ENCODE measurements at places on chromosomes 13 and 19. TPM values are rescaled to one million over a fixed set of nuclear protein-coding genes. Genes with fewer than 3 reads are reported as not detected.
A peak's percentile ranks its signal among the peaks of the same experiment; 100 is the strongest.

DNA sequence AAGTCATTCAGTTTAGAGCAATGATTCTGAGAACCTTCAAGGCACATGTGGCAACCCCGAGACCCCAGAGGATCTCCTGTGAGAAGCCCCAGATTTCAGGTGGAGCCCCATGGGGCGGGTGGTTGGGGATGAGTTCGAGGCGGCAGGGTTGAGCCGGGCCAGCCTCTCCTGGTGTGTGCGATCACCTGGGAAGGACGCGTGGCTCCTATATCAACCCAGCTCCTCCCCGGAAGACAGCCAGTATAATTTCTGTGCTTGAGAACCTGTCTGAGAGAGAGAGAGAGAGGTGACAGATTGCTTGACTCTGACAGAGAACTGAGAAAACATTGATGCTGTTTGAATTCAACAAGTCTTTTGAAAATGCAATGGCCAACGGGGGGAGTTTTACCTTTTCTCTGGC, 89.0 kb downstream of the TEX29 start:
- H3K4me3 ChIP-seq: no peak overlapping the region
- H3K36me3 ChIP-seq: no peaks in the 10 kb centered on the region
- H3K27ac ChIP-seq: no peak overlapping the region
- no peaks in the 10 kb centered on the region for H3K4me1 ChIP-seq
- DNase-seq: no peak

GRCh38 chr13:75049735-75050335, 432.1 kb downstream of the TBC1D4 start:
- H3K4me3 ChIP-seq: no peak overlapping the region
- no peaks in the 10 kb centered on the region for H3K36me3 ChIP-seq
- H3K4me1 ChIP-seq: no peaks in the 10 kb centered on the region
- H3K27me3 ChIP-seq: no peaks in the 10 kb centered on the region
- no peak overlapping the region for H3K27ac ChIP-seq
- DNase-seq: no peak

GRCh38 chr19:11264452-11265176, 2.3 kb upstream of the DOCK6 start:
- H3K4me1 ChIP-seq: peaks cover 45% of the 10 kb centered on the region
- no peaks in the 10 kb centered on the region for H3K36me3 ChIP-seq
- no peaks in the 10 kb centered on the region for H3K27me3 ChIP-seq
- DNase-seq: peak; percentile 89

DNA sequence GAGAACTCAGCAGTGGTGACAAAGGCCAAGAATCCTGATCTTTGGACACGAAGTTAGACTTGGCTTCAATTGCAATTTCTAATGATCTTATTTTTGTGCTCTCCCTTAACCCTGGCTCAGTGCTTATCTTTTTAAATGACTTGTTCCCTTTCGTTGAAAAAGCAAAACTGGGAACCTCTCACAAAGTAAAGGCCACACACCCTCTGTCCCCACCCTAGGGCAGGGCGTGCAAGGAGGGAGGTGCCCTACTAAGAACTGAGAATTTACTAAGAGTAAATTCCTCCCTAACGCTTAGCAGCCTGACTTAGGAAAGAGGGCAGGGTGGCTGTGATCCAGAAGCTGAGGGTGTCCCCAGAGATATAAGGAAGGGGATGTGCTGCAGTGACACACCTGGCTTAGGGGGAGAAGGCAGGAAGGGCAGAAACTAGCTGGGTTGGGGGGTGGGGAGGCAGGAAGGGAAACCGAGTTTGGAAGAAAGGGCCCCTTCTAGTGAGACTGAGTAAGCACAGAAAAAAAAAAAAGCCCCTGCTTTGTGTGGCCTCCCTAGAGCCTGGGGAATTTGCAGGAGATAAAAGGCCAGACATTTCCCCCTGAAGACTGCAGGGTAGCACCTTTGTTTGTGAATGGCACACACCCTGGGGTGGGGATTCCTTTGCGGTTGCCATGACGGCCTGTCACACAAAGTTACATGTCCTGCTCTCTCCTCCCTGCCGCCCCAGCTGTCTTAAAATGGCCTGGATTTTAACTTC, 435.1 kb downstream of the EFNB2 start:
- peaks cover 53% of the 10 kb centered on the region for H3K4me1 ChIP-seq
- DNase-seq: peak; percentile 83
- no peaks in the 10 kb centered on the region for H3K36me3 ChIP-seq
- no peak overlapping the region for H3K4me3 ChIP-seq

- H3K4me3 ChIP-seq: peak within 1 kb of the TSS; percentile 38
- no peaks in the 10 kb centered on the region for H3K36me3 ChIP-seq
- no peaks in the 10 kb centered on the region for H3K27me3 ChIP-seq
- H3K4me1 ChIP-seq: peaks cover 24% of the 10 kb centered on the region
- H3K27ac ChIP-seq: no peak within 1 kb of the TSS
Measured at GRCh38 chr19:43780706-43781525, at the start of gene KCNN4. Gene KCNN4, minus strand, starts transcription at chr19:43780973. Its CDS starts 112 bp downstream, at chr19:43780861.

DNA sequence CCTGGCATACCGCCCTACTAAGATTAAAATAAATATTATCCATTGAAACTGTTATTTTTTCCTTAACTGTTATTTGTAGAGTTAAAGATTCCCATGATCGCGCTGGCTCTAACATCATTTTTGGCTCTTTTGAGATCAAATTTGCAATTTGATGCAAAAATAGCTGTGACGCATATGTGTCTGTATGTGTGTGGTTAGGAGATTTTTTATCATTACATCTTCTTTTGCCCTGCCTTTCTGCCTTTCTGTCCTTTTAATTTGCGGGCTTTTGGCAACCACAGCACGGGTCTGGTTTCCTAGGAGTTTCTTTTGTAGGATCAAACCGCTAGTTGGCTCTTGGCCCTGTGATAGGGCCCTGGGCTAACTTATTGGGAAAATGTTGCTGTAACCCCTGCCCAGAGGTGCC, 37.3 kb upstream of the ALOX5AP start:
- H3K27me3 ChIP-seq: no peaks in the 10 kb centered on the region
- H3K4me3 ChIP-seq: no peak overlapping the region
- DNase-seq: no peak
- no peaks in the 10 kb centered on the region for H3K4me1 ChIP-seq

DNA sequence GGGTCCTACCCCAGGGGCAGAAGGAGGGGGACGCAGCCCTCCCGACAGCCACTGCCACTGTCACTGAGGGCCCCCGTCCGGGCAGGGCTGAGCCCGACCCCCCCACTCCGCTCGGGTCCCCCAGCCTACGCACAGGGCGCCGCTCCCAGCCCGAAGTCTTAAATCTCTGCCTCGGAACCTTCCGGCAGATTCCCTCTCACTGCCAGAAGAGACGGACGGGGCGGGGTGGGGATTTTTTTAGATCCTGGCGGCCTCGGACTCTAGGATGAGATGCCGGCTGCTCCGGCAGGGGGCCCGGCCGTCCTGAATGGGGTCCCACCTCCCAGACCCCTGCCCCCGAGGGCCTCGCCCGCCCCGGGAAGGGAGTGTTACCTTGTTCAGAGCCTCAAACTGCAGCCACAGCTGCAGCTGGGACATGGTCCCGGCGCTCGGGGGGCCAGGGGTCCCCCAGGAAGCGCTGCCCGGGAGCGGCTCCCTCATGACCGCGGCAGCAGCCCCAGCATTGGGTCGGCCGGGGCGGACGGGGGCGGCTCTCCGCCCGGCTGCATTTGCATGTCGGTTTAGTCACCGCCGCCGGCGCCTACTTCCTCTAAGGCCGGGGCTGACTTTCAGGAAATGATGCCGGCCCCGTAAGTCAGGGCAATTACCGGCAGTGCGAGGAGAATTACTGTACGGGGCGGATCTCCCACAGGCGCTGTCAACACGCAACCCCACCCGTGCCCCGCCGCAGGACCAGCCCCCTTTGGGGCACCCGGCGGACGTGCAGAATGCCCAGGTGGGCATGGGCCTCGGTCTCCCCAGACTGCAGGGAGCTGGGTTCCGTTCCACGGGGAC, 28.1 kb downstream of the GPX4 start:
- peaks cover 3% of the 10 kb centered on the region for H3K4me1 ChIP-seq
- H3K4me3 ChIP-seq: peak overlapping the region; percentile 84
- peaks cover 3% of the 10 kb centered on the region for H3K36me3 ChIP-seq
- H3K27me3 ChIP-seq: no peaks in the 10 kb centered on the region
- peak overlapping the region; percentile 77 for H3K27ac ChIP-seq
- peak; percentile 91 for DNase-seq

- DNase-seq: no peak
- no peak overlapping the region for H3K27ac ChIP-seq
- peaks cover 25% of the 10 kb centered on the region for H3K36me3 ChIP-seq
- H3K27me3 ChIP-seq: no peaks in the 10 kb centered on the region
- H3K4me3 ChIP-seq: no peak overlapping the region
Measured at GRCh38 chr19:16615808-16616207, 12.2 kb downstream of the MED26 start.

DNA sequence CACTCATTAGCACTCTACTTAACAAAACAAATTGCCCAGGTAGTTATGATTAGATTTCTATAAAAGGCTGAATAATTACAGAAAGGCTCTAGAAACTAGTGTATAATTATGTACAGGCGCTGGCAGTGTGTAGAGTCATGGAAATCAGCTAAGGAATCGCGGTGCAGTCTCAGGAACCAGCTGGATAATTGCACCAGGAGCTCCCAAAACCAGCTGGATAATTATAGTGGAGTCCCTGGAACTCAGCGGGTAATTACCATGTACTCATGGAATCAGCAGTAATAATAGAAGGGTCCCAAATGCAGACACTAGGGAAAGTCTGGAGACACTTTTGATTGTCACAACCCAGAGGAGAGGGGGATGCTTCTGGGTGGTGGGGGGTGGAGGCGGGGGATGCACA, 23.2 kb upstream of the TTYH1 start:
- H3K36me3 ChIP-seq: no peaks in the 10 kb centered on the region
- no peak overlapping the region for H3K4me3 ChIP-seq
- H3K4me1 ChIP-seq: no peaks in the 10 kb centered on the region

DNA sequence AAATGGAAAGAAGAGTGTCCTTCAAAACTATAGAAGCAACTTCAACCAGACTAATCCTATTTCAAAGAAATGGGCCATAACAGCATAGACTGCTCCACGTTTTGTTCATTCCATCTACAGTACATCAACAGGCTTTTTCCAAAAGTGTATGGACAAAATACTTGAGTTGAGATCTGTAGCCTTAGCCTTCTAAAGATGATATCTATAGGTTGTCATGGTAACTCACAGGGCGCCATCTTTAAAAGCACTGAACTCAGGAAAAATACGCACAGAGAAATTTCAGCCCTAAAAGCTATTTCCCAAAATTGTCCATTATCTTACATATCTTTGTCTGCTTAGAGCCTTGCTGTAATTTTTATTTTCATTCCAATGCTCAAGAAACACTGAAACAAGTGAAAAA, 439.4 kb upstream of the NBEA start:
- no peak for DNase-seq
- H3K36me3 ChIP-seq: no peaks in the 10 kb centered on the region
- no peak overlapping the region for H3K4me3 ChIP-seq

DNA sequence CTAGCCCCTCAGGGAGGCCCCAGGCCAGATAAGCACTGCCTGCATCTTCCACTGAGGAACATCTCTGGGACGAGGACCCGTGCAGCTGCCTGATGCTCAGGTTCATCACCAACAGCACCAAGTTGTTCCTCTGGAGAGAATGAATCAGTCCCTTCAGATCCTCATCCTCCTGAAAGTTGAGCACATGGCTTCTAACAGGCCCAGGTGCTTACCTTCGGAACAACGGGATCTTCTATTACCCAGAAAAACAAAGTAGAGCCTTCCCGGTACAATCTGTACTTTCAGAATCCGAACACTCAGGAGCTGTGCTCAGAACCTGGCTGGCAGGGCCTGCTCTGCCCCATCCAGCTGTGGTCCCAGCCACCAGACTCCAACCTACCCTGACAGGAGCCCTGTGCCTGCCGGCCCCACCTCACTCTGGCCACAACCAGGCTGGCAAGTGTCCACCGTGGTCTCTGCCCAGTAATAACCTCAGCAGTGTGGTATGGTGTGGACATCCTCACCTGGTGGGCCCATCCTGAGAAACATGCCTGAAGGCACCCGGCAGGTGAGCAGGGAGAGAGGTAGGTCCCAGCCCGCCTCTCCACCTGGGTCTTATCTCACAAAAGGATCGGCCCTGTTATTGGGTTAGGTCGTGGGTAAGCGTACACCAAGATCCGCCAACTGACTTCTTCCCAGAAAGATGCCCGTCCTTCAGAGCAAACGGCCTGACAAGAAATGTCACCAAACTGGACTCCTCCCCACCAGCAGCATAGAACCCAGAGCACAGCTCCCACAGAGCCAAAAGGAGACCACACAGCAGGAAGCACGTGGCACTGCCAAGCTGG, 34.1 kb downstream of the ELL start:
- H3K4me1 ChIP-seq: peaks cover 17% of the 10 kb centered on the region
- H3K4me3 ChIP-seq: no peak overlapping the region
- peaks cover 34% of the 10 kb centered on the region for H3K36me3 ChIP-seq
- peak overlapping the region; percentile 11 for H3K27ac ChIP-seq

DNA sequence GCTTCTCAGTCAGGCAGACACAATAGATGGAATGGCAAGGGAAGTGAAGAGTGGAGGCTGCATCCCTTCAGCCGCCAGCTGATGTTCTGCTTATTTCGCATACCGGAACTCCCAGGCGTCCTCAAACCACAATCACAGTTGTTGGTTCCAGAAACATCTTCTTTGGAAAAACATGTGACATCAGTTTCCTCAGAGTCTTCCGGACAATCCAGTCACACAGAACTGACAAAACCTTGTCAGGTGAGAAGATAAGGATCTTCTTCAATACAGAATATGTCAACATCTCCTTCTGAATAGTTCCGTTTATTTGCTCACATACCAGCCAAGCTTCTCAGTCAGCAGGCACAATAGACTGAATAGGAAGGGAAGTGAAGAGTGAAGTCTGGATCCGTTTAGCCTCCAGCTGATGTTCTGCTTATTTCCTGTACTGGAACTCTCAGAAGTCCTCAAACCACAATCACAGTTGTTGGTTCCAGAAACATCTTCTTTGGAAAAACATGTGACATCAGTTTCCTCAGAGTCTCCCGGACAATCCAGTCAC, 45.1 kb upstream of the CEACAM21 start:
- peaks cover 2% of the 10 kb centered on the region for H3K27me3 ChIP-seq
- no peaks in the 10 kb centered on the region for H3K36me3 ChIP-seq
- H3K4me3 ChIP-seq: no peak overlapping the region

- DNase-seq: peak; percentile 89
- H3K4me1 ChIP-seq: peaks cover 4% of the 10 kb centered on the region
- H3K27me3 ChIP-seq: no peaks in the 10 kb centered on the region
Measured at GRCh38 chr19:16262618-16263017, 62.0 kb upstream of the KLF2 start.

GRCh38 chr19:55080968-55081769, 5.5 kb downstream of the EPS8L1 start:
- peaks cover 5% of the 10 kb centered on the region for H3K4me1 ChIP-seq
- no peaks in the 10 kb centered on the region for H3K36me3 ChIP-seq
- DNase-seq: peak; percentile 94
- peak overlapping the region; percentile 51 for H3K4me3 ChIP-seq
- H3K27ac ChIP-seq: peak overlapping the region; percentile 86
- H3K27me3 ChIP-seq: peaks cover 5% of the 10 kb centered on the region

The CFD gene
- 5.5 TPM for polyA plus RNA-seq

The TNFSF9 gene
- polyA plus RNA-seq: 0.22 TPM

The ABCC4 gene
- polyA plus RNA-seq: 14.7 TPM

The MPND gene
- 20.9 TPM for polyA plus RNA-seq

The CLDN10 gene
- polyA plus RNA-seq: not detected

The PLPPR3 gene
- polyA plus RNA-seq: not detected

The ZNF837 gene
- 4.3 TPM for polyA plus RNA-seq

The RNF225 gene
- polyA plus RNA-seq: not detected

The IZUMO2 gene
- polyA plus RNA-seq: 0.09 TPM

The SPRY2 gene
- polyA plus RNA-seq: 10.3 TPM

The SAMD4B gene
- polyA plus RNA-seq: 63.9 TPM

The WDR88 gene
- not detected for polyA plus RNA-seq
